Posterior vena cava (tissue), 2 donors: ENCODE measurements at places on chromosomes 1 and 21. TPM values are rescaled to one million over a fixed set of nuclear protein-coding genes. Genes with fewer than 3 reads are reported as not detected.

Gene NOS1AP
- 3.7 TPM for total RNA-seq

Gene GCSAML
- 0.60 TPM for total RNA-seq

Gene CEPT1
- 23.5 TPM for total RNA-seq

Gene PLA2G2C
- total RNA-seq = 0.14 TPM

Gene CDK18
- total RNA-seq = 5.8 TPM

Gene TSPAN1
- total RNA-seq = 1.6 TPM

- no peak for DNase-seq
These were observed 78.0 kb downstream of the CCDC30 start for GRCh38 chr1:42541104-42541503.

- DNase-seq = no peak
These were observed 538.1 kb upstream of the ZRANB2 start for GRCh38 chr1:71618766-71619530.

DNA sequence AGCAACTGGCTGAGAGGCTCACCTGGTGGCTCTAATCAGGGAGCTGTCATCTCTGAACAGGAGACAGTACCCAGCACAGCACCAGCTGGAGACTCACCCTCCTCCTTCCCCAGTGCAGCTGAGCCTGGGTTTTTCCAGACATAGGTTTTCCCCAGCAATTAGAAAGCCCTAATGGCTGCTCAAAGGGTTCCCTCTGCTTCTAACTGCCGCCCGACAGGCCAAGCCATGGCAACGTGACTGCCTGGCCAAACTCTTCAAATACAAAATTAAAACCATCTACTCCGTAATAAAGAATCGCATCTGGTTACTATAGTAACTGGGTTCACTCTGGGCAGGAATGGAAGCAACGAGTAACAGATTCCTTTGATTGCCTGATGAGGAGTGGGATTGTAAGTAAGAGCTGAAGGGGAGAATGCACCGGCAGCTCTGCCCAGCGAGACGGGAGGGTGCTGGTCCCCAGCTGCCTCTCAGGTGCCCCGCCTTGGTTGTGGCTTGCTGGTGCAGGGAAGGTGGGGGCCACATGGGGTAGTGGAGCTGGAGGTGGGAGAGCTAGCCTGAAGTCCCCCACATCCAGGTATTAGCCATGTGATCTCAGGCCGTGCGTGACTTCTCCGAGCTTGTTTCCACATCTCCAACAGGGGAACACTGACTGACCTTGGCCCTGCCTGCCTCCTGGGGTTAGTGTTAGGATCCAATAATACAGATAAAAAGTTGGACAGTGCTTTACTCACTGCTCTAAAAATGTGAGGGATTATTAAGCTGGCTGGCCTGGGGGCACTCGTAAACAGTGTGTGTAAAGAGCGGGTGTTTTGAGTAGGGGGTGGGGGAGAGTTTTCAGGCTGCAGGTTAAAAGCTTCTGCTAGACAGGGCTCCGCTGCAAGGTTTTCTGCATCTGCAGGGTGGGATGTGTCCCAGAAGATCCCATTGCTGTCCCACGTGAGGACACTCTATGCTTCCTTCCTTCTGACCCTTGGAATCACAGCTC is 94.2 kb downstream of the KCNN3 start:
- DNase-seq = peak; percentile 43

DNA sequence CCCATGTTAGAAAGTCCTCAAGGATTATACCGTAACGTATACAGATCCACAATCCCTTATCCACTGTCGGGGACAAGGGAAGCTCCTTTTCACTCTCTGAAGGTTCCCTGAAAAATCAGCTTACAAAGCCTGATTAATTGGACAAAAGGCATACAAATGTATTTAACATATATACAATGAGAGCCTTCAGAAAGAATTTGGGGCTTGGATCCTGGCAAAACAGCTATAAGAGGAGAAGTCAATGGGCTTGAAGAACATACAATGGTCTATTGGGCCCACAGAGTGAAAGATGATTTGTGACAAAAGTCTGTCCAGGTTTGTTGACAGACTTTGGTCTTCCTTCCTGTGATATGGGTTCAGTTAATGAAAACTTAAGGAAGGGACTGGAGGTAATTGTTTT is 10.7 kb downstream of the TACSTD2 start:
- DNase-seq = no peak

- no peak for DNase-seq
These were observed 642 bp downstream of the SLC30A7 start for GRCh38 chr1:100896481-100896982.

- peak; percentile 42 for DNase-seq
These were observed 150.9 kb downstream of the GRIK3 start for GRCh38 chr1:36883315-36883949.

DNA sequence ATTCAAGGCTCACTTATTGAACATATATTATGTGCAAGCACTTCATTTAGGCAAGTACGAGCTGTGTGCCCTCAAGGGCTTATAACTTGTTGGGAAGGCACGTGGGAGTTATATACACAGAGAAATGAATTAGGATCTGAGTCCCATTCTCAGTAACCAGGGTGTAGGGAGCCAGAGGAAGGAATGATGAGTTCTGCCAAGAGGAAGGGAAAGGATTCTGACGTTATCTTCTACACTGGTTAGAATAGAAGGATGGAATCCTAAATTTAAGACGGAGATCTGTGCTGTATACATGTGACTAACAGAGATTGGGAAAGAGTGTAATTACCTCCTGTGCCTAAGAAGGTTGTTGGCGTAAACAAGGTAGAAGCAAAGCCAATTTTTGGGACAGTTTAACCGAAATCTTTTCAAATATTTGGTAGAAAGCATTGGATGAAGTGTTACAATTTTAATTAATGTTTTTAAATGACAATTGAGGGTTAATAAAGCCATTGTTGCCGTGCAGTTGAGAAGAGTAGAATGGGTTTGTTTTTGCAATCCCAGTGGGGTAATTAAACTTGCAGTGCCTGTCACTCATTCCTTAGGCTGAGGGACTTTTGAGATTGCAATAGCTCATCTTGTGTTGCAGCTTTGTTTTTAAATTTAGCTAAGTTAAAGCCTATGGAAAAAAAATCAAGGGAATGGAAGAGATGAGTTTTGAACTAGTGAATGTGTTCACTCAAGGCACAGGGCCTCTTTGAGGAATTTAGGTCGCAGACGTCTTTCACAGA is 177.2 kb downstream of the NFIA start:
- DNase-seq = no peak

DNA sequence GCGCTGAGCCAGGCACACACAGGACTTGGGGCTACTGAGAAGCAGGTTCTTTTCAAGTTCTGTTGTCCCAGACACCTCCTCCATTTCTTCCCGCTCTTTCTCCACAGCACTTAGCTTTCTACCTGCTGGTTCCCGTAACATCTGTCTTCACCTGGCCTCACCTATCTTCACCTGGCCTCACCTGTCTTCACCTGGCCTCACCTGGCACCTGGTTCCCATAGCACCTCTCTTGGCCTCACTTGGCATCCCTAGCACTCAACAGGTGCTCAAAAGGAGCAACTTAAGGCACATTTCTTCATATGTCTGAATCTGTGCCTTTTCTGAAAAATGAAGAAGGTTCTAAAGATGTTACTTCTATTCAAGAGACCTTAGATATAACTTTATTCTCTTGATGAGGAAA is 10.4 kb downstream of the KCNK1 start:
- no peak for DNase-seq

- peak; percentile 60 for DNase-seq
These were observed 905.7 kb downstream of the PLA2G4A start for GRCh38 chr1:187734427-187734826.

GRCh38 chr1:19309123-19309813 is 2.7 kb downstream of the AKR7A2 start:
- DNase-seq = peak; percentile 22

- no peak for DNase-seq
These were observed 172.8 kb downstream of the MATN1 start for GRCh38 chr1:30550365-30551220.

- no peak for DNase-seq
These were observed 5.1 kb downstream of the DISC1 start for GRCh38 chr1:231631717-231632116.

DNA sequence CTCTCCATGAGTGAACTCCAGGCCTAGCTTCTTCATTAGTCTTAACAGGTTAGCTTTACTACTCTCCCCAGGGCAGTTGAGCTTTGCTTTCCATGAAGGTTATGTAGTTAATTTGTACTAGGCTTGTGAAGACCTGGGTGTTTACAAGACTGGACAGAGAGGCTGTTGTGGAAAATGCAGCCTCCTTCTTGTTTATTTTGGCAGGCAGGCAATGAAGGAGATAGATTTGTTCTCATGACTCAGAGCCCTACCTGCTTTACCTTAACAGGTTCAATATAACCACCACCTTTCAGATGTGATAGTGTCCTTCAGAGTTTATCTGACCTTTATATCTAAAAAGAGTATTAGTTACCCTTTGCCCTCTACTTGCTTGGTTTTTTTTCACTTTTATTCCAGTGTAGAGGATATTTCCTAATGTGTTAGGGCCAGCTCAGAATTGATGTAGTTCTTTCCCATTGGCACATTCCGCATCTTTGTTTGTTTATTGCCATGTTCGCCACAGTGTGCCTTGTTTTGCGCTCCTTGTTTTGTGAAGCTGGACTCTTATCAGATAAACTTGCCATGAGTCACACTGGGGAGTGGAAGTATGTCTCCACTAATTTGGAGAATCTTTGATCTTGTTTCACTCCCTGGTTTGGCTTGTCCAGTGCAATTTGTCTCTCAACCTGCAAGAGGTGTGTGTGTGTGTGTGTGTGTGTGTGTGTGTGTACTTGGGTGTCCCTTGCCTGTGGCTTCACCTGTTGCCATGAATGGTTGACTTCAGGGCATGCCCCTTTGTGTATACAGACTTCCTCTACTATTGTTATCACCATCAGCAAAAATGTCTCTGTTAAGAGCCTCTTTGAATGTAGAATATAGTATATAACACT is 87.4 kb upstream of the MACF1 start:
- no peak for DNase-seq

DNA sequence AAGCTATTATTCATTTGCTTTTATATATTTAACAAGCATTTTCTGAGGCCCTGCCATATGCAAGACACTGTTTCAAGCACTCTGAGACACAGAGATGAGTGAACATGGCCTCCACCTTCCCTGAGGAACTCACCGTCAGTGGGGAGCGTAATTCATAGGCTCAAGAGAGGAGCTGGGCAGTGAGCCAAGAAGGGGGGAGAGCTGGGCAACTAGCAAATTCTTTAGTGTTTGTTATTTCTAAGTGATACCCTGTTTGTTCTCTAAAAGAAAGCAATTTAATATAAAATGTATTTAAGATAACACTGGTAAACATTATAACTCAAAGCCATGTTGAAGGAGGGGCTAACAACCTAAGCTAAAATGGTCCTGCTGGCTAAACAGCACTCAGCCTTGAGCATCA is 119.2 kb upstream of the NGF start:
- DNase-seq = no peak

GRCh38 chr21:35044128-35044527 is 5.0 kb downstream of the RUNX1 start:
- DNase-seq = no peak

GRCh38 chr1:100296140-100296539 is 30.1 kb downstream of the RTCA start:
- DNase-seq = no peak

- DNase-seq = no peak
These were observed 1.9 kb downstream of the PLCH2 start for GRCh38 chr1:2477791-2478499.

- DNase-seq = no peak
These were observed 11.8 kb downstream of the ZBTB17 start for GRCh38 chr1:15963968-15964648.

GRCh38 chr1:14733048-14733778 is 134.7 kb downstream of the KAZN start:
- DNase-seq = no peak

- DNase-seq = no peak
These were observed 89.5 kb upstream of the C1orf21 start for GRCh38 chr1:184297244-184297750.
